ENCODE measurements at places on chromosomes 11 and 22. TPM values are rescaled to one million over a fixed set of nuclear protein-coding genes. Genes with fewer than 3 reads are reported as not detected.

BIK gene
- total RNA-seq, result not detected

OR4S1 gene
- total RNA-seq, result not detected

TMA7B gene
- not detected for total RNA-seq

TRIM48 gene
- total RNA-seq, result not detected

MTA2 gene
- 55.3 TPM for total RNA-seq

TPH1 gene
- total RNA-seq, result 0.33 TPM

MEN1 gene
- total RNA-seq, result 12.7 TPM

ELFN2 gene
- total RNA-seq, result not detected

OR8K1 gene
- not detected for total RNA-seq

GLYATL1 gene
- total RNA-seq, result not detected

GRCh38 chr11:13141731-13142709, 132.9 kb downstream of the RASSF10 start:
- no peak for DNase-seq

GRCh38 chr11:95345651-95346050, 114.6 kb upstream of the SESN3 start:
- DNase-seq, result no peak

GRCh38 chr11:2308713-2309112, 6.9 kb downstream of the TSPAN32 start:
- peak; percentile 66 for DNase-seq

DNA sequence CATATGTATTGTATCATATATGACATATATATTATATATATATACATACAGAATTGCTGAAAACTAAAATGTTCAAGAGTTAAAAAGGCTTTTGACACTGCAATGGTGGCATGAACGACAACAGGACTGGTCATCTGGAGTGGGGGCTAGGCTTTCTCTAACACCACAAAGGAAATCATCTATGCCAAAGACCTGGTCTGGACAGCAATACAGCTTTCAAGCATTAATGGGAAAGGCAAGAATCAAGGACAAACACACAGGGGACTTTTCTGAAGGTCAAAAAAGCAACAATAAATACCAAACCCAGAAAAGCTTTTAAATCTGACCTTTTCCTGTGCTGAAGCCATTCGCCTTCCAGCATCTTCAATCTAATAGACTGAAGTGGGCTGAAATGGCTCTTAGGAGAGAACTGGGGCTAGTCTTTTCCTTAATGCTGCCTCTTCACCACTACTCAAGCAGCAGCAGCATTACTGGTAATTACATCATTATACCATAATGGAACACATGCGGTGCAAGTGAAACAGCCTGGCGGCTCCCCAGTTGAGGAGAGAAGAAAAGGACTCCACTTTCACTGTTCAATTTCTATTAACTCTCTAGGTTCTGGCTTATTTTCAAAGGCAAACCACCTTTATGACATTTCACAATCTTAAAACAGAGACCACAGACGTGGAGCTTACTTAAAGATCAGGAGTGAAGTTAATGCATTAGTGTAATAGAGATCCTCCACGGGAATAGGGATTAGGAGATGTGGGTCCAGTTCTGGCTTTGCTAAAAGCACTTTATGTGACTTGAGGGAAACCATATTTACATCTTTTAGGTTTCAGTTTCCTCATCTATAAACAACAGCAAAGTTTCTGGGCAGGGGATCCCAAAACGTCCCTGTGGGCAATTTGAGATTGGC, 63.0 kb downstream of the GAB2 start:
- no peak for DNase-seq

- no peak for DNase-seq
Measured at GRCh38 chr22:45612940-45613339, 58.7 kb upstream of the ATXN10 start.

DNA sequence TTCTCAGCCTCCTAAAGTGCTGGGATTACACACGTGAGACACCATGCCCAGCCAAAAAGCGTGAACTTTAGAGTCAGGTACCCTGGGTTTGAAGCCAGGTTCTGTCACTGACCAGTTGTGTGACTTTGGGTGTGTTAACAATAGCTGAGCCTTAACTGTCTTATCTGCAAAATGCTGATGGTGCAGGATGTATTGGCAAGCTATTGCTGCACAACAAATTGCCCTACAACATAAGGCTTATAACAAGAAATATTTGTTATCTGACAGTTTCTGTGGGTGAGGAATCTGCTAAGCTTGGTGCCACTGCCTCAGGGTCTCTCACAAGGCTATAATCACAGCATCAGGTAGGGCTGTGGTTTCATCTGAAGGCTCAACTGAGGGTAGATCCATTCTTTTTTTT, 21.9 kb downstream of the SYNGR1 start:
- no peak for DNase-seq

All from sigmoid colon (tissue), 7 donors.